ENCODE measurements at places on chromosomes 5 and 9.

GRCh38 chr5:135423846-135424168 is 23.3 kb downstream of the DCANP1 start:
- no peak for DNase-seq

- no peak for DNase-seq
Measured at GRCh38 chr5:1387876-1388275, 43.0 kb upstream of the CLPTM1L start.

GRCh38 chr5:166581826-166582225 is 1709.6 kb upstream of the WWC1 start:
- no peak for DNase-seq

DNA sequence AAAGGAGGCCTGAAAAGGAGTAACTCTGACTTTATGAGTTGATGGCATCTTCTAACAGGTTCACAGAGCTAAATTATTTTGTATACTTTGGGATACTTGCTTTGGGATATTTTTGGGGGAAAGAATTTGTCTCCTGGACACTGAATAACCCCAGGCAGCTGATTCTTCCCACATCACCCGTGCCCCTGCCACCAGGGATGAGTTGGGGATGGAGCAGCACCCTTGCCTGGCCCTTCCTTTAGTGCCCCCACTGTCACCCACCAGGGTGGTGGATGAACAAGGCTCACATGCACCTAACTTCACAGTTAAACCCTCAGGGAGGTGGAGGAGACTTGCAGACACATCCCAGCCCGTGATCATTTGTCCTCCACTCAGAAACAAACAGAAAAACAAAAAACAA is 2.3 kb upstream of the ADAMTS2 start:
- no peak for DNase-seq

DNA sequence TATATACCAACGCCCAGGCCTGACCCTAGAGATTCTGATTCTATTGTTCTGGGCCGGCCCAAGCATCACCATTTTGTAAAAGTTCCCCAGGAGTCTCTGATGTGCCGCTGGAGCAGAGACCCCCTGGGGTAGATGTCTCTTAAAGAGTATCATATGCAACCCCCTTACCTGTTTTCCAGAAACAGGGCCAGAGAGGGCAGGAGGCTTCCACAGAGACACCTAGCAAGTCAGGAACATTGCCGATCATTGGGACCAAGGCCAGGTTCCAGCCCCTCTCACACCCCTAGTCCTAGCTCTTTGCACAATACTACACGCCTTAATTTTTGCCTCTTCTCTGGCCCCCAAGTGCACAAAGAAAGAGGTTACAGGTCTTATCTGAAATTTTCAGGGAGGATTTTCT is 63.8 kb downstream of the TMOD1 start:
- DNase-seq: no peak

GRCh38 chr9:120980951-120981350 is 54.4 kb upstream of the TRAF1 start:
- DNase-seq: no peak

- no peak for DNase-seq
Measured at GRCh38 chr5:174825587-174825986, 101.2 kb downstream of the MSX2 start.
